ENCODE measurements at places on chromosomes 7 and 10.
A peak's percentile ranks its signal among the peaks of the same experiment; 100 is the strongest.

DNA sequence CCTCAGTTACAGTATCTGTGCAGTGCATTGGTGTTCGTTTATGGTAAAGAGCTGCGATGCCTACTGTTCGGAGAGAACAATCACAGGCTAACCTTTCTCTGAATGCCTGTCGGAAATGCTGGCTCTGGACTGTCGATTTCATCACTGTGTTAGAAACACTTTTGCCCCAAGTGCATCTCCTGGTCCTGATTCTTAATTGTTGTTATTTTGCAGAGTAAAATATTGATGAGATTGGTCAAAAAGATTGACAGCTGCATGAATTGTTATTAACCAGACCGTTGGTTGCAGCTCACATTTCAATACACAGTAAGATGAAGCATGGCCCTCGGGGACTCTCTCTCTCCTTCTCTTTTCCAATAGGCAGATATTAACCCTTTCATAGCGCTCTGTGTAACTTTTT is 557.4 kb upstream of the ADARB2 start:
- no peak for DNase-seq

- DNase-seq: no peak
Observed at GRCh38 chr7:48046458-48046857, 11.1 kb downstream of the C7orf57 start.

- DNase-seq: no peak
Observed at GRCh38 chr10:636016-636730, 53.3 kb downstream of the DIP2C start.

- DNase-seq: no peak
Observed at GRCh38 chr10:71494476-71494875, 97.8 kb downstream of the CDH23 start.

- DNase-seq: no peak
Observed at GRCh38 chr7:118029826-118030422, 154.0 kb upstream of the LSM8 start.

DNA sequence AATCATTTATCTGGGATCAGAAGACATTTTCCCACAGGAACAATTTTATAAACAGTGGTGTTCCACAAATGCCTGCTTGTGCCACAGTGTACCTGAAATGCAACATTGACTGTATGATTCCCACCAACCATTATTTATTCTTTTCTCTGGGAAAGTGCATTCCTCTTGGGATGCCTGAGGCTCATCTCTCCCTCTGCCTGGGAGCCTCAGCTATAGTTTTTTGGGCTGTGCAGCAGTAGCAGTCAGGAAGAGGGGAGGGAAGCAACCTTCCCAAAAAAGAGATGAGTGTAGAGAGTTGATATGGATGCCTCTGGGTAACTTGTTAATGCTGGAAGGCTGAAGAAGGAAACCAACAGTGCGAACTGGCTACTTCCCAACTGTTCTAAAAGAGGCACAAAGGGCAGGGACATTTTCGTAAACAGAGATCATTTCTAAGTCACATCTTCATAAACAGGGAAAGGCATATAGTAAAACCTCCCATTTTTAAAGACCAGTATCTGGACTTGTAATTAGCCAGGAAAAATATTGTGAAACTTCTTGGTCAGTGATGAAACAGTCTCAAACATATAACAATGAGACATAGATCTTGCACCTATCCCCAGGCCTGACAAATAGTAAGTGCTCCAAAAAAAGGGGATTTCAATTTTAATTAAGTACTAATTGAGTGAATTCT is 1.4 kb upstream of the CALD1 start:
- DNase-seq: no peak

GRCh38 chr7:136923111-136923667 is 54.7 kb downstream of the CHRM2 start:
- DNase-seq: no peak

GRCh38 chr7:124263232-124263827 is 230.5 kb upstream of the TMEM229A start:
- no peak for DNase-seq

- no peak for DNase-seq
Observed at GRCh38 chr10:6817770-6818169, 237.7 kb upstream of the PRKCQ start.

- DNase-seq: no peak
Observed at GRCh38 chr7:36090976-36091873, 61.8 kb upstream of the EEPD1 start.

- DNase-seq: no peak
Observed at GRCh38 chr7:22477876-22478450, 22.0 kb downstream of the STEAP1B start.

GRCh38 chr10:35600193-35600592 is 4.9 kb upstream of the GJD4 start:
- no peak for DNase-seq

DNA sequence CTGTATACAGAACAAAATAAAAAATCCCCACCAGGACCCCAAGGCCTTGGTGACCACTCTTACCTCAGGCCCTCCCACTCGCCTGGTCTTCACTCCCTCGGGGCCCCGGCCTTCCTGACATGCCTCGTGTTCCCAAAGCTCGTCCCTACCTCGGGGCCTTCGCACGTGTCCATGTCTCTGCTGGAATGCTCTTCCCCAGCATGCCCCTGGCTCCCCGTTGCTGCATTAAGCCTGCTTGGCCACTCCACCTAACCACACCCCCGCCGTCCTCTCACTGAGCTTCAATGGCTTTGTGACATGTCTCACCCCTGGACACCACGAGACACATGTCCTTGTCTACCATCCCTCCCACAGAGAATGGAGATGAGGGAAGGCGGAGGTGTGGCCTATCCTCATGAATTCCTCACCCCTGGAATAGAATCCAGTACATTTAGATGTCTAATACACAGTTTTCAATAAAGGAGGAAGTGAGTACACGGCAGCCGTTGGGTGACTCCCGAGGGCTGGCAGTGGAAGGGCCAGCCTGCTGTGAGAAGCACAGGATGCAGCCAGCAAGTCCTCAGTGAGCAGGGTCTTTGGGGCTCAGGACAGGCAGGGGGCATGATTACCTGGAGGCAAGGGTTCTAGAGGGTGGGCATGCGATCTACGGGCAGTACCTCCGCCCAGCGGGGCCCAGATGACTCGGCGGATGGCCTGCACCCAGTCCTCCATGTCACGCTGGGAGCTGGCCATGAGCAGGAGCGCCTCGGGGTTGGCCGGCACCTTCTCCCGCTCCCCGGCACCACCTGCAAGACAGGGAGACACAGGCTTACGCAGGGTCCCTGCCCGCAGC is 125.7 kb downstream of the ARHGAP22 start:
- DNase-seq: no peak

DNA sequence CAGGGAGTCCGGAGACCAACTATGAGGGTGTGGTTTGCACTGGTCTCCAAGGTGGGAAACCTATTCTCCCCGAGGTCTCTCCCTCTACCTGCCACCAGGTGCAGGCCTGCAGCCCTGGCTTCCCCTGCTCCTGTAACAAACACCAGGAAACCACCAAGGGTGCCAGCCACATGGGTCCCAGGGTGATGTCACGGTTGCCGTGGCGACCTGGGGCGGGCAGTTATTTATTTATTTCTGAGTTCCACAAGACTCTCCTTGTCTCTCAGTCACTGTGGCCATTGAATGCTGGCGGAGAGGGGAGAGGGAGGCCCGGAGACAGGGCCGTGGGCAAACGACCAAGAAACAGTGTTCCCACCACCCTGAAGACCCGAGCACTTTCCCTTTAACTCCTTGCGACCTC is 27.0 kb downstream of the MMD2 start:
- peak; percentile 93 for DNase-seq

GRCh38 chr10:13823709-13824405 is 237.1 kb downstream of the PRPF18 start:
- DNase-seq: no peak

GRCh38 chr7:479948-480499 is 39.6 kb downstream of the PDGFA start:
- DNase-seq: no peak

GRCh38 chr10:130301021-130301892 is 165.1 kb downstream of the GLRX3 start:
- no peak for DNase-seq

DNA sequence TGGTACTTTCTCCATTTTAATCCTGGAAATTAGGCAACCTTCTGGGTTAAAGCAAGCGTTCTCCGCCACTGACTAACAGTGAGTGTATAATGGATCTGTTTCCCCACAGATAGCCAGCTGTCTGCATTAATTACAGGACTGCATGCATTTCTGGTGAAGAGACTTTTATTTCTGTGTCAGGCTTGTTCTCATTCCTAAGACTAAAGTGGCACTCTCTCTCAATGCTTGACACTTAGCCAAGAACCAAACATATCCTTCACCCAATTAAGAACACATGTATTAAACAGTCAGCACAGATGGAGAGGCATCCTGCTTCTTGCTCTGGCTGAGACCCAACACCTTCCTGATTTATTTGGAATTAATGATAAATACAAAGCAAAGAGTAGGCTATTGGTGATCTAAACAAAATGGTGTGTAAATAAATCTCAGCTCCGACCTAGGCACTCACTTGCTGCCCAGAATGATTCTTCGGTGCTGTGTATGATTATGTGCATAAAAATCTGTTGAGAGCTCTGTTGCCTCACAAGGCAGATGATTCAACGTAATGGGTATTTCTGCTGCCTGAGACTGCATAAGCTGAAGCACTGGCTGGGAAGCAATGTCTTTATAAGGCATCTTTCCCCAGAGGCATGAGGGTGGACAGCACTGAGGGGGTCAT is 16.8 kb downstream of the CALU start:
- DNase-seq: peak; percentile 24

DNA sequence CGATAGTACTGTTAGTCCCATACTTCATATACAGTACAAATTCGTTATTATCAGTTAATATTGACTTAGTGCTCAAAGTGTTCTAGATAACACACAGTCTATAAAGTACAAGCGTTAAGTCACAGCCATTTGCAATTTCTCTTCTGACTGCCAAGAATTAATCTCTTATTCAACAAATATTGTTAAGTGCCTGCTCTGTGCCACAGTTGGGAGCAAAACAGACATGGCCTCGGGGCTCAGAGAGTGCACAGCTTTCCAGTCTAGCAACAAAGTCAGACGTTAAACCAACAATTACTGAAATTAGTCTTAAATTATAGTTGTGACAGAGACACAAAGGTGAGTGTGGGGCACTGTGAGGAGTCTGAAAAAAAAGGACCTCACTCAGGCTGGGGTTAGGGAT is 113.0 kb upstream of the DPP6 start:
- no peak for DNase-seq

- peak; percentile 20 for DNase-seq
Observed at GRCh38 chr7:90629297-90629918, 33.3 kb downstream of the CDK14 start.

DNA sequence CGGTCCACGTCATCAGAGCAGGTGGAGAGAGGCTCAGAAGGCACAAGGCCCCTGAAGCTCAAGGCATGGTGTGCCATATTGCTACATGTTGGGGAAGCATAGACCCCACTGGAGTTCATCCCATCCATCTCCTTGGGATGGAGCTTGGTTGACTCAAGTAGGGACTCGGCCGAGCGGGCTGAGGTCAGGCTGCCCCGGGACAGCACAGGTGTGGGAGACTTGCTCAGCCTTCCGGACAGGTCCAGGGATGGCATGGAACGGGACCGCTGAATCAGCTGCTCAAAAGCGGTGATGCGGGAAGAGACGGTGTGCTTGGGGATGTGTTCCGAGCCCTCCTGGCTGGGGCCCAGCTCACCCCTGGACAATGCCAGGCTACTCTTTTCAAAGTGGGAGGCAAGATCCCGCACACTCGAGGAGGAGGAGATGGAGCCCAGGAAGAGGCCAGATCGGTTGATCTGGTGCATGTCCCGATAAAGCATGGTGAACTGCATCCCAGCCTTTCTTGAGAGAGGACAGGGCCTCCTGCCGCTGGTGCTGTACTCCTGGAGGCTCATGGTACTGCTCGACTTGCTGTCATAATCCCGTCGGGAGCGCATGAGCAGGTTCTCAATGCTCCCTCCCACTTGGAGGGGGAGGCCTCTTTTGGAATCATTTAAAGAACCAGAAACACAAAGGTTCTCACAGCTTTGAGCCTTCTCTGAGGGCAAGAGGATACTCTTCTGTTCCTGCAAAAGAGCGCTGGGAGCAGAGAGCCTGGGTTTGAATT is 65.6 kb upstream of the PDLIM1 start:
- no peak for DNase-seq

GRCh38 chr7:32108651-32109050 is 38.4 kb upstream of the PDE1C start:
- DNase-seq: no peak

GRCh38 chr10:30169342-30169741 is 110.0 kb upstream of the JCAD start:
- no peak for DNase-seq

GRCh38 chr7:4202154-4202736 is 479.9 kb upstream of the FOXK1 start:
- no peak for DNase-seq

GRCh38 chr10:116272440-116273283 is at the start of gene GFRA1:
GFRA1 (minus strand) TSS chr10:116273206; CDS start chr10:116272029, 1,177 bp downstream.
- no peak for DNase-seq

- no peak for DNase-seq
Observed at GRCh38 chr7:77899516-77899915, 100.9 kb downstream of the PHTF2 start.

- no peak for DNase-seq
Observed at GRCh38 chr7:83117466-83117865, 45.2 kb downstream of the PCLO start.

DNA sequence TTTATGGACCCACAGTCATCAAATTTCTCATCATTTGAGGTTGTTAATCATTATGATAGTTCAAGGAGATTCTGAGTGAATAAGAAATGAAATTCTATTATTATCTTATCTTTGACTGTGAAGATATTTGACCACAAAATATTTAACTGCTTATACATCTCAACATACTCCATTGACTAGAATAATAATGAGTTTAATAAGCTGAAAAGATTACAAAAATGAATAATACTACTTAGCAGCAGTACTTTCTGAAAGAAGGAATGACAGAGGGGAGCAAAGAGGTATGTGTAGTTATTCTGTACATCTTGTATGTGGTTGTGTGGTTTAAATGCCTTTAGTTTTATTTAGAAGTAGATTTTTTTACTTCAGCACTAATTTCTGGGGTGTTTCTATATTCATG is 214.2 kb downstream of the PRKG1 start:
- no peak for DNase-seq

GRCh38 chr10:78746155-78746763 is 322.5 kb upstream of the ZMIZ1 start:
- DNase-seq: no peak

- DNase-seq: no peak
Observed at GRCh38 chr7:48681006-48681405, 243.3 kb upstream of the CDC14C start.

DNA sequence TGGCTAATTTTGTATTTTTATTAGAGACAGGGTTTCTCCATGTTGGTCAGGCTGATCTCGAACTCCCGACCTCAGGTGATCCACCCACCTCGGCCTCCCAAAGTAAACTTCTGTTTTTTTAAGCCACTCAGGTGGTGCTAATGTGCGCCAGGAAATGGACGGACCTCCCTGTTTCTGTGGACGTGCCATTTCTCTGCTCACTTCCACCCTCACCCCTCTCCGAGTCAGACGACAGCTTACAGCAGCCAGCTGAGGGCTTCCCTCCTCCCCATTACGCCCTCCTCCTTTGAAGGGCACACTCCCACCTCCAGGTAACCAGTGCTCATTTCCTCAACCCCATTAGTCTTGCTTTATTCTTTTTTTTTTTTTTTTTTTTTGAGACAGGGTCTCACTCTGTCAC is 41.7 kb upstream of the EZH2 start:
- DNase-seq: no peak

Data from globus pallidus (tissue), 1 donor.